ENCODE measurements at places on chromosomes 3 and 15.

DNA sequence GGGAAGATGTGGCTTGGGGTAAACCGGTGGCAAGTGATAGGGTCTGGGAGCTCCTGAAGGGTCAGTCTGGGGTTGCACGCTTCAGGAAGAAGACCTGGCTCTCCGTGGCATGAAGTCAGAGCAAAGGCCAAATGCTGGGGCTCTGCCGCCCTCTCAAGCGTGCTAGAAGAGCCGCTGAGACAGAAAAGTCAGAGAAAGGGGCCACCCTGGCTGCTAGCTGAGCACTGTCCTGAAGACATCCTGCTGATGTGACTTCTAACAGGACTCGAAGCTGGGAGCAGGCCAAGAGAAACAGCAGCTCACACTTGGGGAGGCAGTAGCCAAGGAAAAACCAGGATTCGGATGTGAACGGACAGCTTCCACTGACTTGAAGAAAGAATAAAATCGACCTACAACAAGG lies 270.4 kb downstream of the OCA2 start:
- no peak overlapping the region for H3K27ac ChIP-seq
- no peaks in the 10 kb centered on the region for H3K27me3 ChIP-seq
- no peak overlapping the region for H3K4me3 ChIP-seq
- H3K36me3 ChIP-seq: no peaks in the 10 kb centered on the region

DNA sequence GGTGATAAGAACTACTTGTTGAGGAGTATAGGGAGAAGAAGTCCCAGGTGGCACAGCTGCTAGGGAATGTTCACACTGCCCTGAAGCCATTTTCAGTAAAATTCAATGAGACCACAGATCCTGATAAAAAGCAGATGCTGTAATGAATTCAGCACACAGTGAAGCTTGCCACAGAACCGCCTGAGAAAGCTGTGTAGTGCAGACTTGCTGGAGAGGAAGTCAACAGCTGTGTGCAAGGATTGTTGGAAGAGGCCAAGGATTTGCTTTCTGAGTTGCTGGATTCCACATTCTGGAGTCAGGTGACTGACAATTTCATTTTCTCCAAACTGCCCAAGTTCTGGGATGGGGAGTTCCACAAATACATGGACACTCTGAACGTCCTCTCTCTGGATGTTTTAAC lies 70.9 kb downstream of the ANP32A start:
- H3K4me1 ChIP-seq: no peaks in the 10 kb centered on the region
- peaks cover 6% of the 10 kb centered on the region for H3K27me3 ChIP-seq
- H3K36me3 ChIP-seq: no peaks in the 10 kb centered on the region
- no peak overlapping the region for H3K4me3 ChIP-seq

- H3K36me3 ChIP-seq: no peaks in the 10 kb centered on the region
- no peak overlapping the region for H3K27ac ChIP-seq
- no peaks in the 10 kb centered on the region for H3K27me3 ChIP-seq
- H3K4me3 ChIP-seq: no peak overlapping the region
- H3K4me1 ChIP-seq: peaks cover 10% of the 10 kb centered on the region
Observed at GRCh38 chr15:28978011-28978378, 92.2 kb downstream of the APBA2 start.

DNA sequence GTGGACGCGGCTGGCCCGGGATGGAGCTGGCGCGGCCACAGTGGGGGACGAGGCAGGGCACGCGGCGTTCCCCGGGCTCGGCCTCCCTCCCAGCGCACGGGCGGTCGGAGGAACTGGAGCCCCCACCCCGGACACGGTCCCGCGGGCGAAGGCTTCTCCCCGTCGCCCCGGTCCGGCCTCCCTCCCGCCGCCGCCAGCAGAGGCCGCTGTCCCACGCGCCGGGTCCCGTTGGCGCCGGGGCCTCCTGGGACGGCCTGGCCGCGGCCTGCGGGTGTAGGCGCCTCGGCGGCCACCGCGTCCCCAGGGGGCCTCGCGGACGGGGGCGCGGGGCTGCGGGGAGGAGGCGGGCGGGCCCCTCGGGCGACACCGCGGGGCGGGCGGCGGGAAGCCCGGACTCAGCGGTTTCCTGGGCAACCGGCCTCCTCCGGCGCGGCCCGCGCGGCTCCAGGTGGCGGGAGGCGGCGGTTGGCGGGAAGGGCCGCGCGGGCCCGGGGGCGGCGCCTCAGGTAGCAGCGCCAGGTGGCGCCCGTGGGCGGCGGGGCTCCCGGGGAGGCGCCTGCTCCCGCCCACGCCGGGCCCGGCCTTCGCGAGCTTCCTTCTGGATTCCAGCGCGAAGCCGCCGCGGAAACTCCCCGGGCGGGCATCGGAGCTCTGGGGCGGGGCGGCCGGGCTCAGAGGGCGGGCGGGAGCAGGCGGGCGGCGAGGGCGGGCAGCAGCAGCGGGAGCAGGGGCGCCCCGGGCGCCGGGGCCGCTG lies 26.7 kb downstream of the MELTF start:
- H3K27ac ChIP-seq: peak overlapping the region; percentile 75
- peaks cover 3% of the 10 kb centered on the region for H3K4me1 ChIP-seq

Data from effector memory CD8-positive, alpha-beta T cell (primary cell).